ENCODE measurements at places on chromosomes 1 and 21.

- DNase-seq, result no peak
These were observed 35.0 kb upstream of the GPR137B start for GRCh38 chr1:236107121-236107907.

- DNase-seq, result no peak
These were observed 16.8 kb upstream of the POGZ start for GRCh38 chr1:151476083-151476482.

GRCh38 chr1:25544819-25545218, 1.4 kb downstream of the LDLRAP1 start:
- no peak for DNase-seq

- no peak for DNase-seq
These were observed 109.6 kb downstream of the NOS1AP start for GRCh38 chr1:162179121-162179520.

- peak; percentile 45 for DNase-seq
These were observed 2.5 kb upstream of the LMO4 start for GRCh38 chr1:87325982-87326738.

DNA sequence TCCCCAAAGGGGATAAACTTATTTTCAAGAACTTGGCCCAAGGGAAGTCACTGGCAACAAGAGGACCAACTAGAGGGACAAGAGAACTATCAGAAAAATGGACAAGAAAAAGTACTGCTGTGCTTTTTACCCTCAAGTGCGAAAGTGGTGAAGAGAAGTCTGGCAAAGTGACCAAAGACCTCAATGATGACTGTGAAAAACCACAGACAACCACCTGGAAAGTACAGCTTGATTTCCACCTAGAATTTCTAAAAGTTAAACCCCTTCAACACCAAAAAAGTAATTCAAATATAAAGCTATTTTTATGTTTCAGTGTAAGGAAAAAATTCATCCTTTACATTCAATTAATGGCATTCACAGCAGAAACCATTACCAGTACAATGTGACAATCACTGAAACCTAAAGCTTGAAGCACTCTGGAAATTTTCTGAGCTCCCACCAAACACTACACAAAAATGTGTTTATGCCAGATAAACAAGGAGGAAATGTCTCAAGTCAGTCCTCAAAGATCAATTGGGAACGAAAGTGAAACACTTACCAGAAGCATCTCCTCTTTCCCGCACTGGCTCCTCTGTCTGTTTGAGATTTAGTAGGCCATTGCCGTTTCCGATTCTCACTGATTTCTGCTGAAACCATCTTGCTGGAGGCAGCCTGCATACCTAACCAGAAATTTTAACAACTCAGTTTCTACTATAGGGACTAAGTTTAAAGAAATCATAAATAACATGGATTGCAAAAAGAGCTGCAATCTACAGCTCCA, 8.3 kb downstream of the SDE2 start:
- no peak for DNase-seq

- no peak for DNase-seq
These were observed 221.5 kb downstream of the RERE start for GRCh38 chr1:8595941-8596340.

DNA sequence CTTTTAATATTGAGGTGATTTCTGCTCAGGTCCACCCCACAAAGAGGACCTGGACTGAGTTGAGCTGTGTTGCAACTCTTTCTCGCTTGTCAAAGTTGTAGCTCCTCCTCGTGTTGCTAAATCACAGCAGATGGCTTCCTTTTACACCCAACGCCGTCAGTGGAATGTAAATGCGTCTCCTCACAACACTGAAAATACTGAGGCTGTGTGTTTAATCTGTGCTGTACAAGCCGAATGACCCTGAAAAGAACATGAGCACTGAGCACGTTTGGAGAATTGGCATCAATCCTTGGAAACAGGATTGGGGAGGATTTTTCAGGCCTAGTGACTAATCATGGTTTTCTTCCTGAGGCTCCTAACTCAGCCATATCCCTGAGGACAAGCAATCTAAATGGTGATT, 196.0 kb downstream of the CRB1 start:
- no peak for DNase-seq

DNA sequence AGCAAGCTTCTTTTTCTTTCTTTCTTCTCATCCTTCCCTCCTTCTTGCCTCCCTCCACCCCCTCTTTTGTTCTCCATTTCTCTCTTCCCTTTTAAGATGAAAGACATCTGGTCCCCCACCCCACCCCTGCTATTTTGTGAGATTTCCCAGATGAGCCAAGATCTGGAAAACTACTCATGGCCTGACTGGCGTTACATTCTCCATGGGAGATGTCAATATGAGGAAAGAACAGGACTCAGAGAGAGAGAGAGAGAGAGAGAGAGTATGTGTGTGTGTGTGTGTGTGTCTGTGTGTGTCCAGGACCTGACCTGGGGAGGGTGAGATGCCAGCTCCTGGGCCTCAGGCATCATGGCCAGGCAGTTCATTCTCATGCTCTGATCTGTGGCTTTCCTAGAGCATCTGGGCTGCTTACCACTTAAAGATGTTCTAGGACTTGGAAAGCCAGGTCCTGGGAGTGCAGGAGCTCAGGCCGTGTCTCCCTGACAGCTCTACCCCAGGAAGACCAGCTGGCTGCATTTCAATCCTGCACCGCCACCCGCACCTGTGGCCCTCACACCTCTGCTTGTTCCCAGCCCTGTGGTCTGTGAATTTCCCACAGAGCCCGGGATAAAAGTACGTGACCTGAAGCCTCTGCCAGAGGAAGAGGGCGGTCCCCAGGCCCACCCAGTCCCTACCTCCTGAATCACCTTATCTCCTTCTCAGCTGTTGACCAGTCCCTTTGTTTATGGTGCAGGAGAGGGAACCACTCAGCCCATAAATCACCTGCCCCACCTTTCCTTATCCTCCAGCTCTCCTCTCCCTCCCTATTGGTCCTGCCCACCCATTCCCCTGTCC, 3.2 kb upstream of the BEST4 start:
- peak; percentile 19 for DNase-seq

DNA sequence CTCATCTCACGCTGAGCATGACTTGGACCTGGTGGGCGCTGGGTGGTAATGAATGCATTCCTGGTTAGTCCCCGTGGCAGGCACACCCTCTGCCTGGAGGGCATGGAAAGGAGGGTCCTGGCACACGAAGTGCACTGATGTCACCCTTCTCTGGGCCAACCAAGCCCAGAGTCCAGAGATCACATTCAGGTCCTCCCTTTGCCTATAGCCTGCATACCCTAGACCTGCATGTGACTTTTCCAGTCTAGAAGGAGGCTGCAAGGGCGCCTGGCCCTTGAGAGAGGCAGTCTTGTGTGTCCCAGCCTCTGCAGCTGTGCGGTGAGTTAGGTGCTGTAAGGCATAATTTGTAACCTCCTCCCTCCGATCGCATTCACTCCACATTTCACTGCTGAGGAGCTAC, 22.1 kb downstream of the PADI2 start:
- no peak for DNase-seq

DNA sequence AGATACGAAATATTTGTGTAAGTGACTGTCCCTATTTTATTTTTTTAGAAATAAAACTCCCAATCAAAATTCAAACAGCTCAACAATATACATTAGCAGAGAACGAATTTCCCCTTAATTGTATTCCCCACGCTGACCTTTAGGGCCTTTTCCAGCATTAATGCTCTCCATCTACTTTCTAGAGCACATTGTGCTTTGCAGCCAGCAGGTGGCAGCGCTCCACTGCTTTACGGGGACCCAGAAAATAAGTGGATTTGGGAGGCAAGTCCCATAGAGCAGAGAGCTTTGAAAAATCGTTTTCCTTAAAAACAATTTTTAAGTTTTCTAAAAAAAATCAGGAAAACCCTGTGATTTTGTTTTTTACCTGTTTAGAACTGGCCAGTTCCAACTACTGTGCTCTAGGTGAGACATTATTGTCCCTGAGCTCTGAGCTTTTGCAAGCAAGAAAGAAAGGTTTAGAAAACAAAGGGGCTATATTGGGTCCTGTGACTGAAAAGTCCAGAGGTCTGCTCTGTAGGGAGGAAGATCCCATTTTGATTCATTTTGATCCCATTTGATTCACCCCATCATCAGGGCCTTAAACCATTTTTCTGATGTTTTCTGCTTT, 144.4 kb upstream of the ZNF644 start:
- DNase-seq, result peak; percentile 59

- no peak for DNase-seq
These were observed 13.3 kb upstream of the SIPA1L2 start for GRCh38 chr1:232643251-232643650.

GRCh38 chr1:225880636-225881035, 1.5 kb downstream of the TMEM63A start:
- no peak for DNase-seq

DNA sequence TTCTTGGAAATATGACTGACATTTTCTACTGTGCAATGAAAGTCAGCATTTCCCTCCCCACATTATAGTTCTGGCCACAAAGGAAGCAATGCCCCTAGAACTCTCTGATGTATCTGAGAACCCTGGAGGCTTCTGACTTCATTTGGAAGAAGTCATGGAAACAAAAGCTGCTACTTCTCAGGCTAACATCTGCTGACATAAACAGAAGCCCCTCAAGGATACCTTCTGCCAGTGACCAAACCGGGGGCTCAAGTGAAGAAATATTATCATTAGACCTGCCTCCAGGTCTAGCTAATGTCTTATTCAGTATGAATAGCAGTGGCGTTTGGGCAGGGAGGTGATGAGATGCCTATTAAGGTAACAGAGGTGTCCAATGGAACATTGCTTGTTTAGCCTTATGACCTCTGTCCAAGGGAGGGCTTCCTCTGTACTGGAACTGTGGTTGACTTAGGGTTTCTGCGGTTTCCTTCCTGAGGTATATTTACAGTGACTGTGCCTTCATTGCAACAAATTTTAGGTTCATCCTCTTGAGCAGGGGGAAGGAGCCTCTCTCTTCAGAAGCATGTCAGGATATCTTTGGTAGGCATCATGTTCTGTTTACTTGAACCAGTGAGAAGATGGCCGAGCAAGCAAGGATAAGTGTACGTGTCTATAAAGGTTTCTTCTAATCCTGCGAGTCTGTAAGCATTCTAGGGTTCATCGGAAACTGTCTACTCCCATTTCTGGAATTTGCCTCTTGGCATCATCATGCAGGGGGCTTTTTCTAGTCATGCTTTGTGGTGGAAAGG, 161.7 kb downstream of the PBX1 start:
- DNase-seq, result peak; percentile 72

DNA sequence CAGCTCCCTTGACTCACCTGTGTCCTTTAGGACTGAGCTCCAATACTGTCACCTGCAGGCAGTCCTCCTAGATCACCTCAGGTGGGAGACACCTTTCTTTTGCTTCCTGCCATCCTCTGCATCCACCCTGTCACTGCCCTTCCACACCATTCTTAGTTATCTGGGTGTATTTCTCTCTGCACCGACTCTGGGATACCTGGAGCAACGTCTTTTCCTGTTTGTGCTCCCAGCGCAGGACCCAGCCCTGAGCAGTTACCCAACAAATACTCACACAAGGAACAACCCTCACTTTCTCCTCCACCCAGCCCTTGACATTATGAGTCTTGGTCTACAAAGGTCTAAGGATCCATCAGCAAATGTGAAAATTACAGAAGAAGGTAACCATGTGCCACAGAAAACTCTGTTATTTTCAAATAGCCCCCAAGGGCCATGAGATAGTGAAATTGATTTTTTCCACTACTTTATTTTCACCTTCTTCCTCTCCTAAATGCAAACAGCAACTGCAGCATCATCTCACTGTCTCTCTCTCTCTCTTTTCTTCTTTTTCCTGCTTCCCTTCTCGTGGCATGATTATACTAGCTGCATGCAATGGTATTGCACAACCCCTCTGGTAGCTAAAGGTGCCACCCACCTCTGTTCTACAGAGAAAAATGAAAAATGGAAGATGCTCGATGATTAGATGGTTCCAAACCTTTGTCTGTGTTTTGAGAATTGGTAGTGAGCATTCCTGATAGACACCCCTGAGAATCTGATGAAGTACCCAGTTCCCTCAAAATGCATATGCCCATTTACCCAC, 89.0 kb downstream of the MIS18A start:
- no peak for DNase-seq

- no peak for DNase-seq
These were observed 623 bp downstream of the RPL22 start for GRCh38 chr1:6198646-6199297.

Measured in NCI-H146 (cell line).